ENCODE measurements at places on chromosomes 7 and 10. TPM values are rescaled to one million over a fixed set of nuclear protein-coding genes. Genes with fewer than 3 reads are reported as not detected.

Gene CDHR3
- total RNA-seq, result 4.7 TPM

Gene ZEB1
- 185 TPM for total RNA-seq

Gene HUS1
- 37.8 TPM for total RNA-seq

Gene OGDHL
- total RNA-seq, result 0.27 TPM

Gene STAG3
- total RNA-seq, result 3.3 TPM

Gene DOCK1
- total RNA-seq, result 118 TPM

Gene INA
- total RNA-seq, result 0.29 TPM

Gene PRLHR
- not detected for total RNA-seq

Gene RARRES2
- not detected for total RNA-seq

Gene ACSM6
- not detected for total RNA-seq

Gene PBLD
- total RNA-seq, result 4.3 TPM

Gene WEE2
- total RNA-seq, result not detected

Gene OLAH
- total RNA-seq, result not detected

Gene TRIP6
- 58.2 TPM for total RNA-seq

Gene OPN4
- total RNA-seq, result not detected

Data from thoracic aorta endothelial cell (primary cell).